ENCODE measurements at places on chromosomes 11 and 22.

GRCh38 chr22:46561435-46561905 is 24.1 kb upstream of the CELSR1 start:
- DNase-seq, result no peak

GRCh38 chr11:134244593-134244992 is 8.6 kb downstream of the THYN1 start:
- DNase-seq, result no peak

GRCh38 chr11:101363706-101364275 is 220.0 kb downstream of the TRPC6 start:
- no peak for DNase-seq

DNA sequence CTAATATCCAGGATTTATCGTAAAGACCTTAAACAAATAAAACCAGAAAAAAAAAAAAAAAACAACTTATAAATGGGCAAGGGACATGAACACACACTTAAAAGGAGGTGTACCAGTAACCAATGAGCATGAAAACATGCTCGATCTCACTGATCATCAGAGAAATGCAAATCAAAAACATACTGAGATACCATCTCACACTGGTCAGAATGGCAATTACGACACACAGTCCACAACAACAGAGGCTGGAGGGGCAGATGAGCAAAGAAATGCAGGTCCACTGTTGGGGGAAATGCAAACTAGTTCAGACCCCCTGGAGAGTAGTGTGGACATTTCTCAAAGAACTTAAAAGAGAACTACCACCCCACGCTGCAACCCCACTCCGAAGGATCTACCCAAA is 13.2 kb downstream of the RGL4 start:
- DNase-seq, result no peak

DNA sequence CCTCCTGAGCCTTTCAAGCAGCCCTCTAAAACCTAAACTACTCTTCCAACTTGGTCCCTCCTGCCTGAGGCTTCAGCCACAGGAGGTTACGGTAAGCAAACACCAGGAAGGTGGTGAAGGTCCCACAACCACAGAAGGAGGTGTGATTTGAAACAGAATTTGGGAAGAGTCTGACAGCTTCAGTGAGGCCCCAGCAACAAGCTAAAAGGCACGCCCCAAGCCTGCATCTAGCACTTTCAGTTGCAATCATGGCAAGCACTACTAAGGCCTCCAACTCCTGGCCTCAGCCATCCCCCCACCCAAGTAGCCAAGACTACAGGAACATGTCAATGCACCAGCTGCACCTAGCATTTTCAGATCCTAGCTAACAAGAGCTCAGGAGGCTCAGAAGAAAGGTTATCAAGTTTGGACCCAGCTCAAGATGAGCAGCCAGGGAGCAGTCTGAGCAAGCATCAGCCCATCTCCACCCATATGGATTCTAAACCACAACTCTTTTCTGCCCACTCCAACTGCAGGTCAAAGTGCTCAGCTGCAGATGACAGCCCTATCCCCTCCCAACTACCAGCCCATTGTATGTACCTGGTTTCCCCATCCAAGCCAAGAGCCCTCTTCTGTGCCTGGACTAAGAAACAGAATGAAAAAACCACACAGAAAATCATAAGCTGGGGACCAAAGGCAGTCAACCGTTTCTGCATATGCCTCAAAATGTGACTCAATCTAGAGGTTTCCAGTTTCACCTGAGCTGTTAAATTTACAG is 10.4 kb upstream of the AHNAK start:
- no peak for DNase-seq

DNA sequence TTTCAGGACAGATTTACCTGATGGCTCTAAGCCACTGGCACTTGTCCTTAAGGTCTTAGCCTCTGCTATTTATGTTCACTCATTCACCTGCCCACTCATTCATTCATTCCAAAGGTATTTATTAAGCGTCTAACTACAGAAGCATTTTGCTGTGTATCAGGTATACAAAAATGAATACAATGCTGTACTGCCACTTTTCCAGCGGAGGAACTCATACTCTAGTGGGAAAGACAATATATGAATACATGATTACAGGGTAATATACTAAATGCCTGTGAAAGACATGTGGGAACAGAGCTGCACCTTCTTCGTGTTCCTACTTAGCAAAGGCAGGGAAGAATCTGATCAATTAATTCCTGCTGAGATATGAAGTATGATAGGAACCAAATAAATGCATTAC is 43.7 kb downstream of the CLMP start:
- no peak for DNase-seq

DNA sequence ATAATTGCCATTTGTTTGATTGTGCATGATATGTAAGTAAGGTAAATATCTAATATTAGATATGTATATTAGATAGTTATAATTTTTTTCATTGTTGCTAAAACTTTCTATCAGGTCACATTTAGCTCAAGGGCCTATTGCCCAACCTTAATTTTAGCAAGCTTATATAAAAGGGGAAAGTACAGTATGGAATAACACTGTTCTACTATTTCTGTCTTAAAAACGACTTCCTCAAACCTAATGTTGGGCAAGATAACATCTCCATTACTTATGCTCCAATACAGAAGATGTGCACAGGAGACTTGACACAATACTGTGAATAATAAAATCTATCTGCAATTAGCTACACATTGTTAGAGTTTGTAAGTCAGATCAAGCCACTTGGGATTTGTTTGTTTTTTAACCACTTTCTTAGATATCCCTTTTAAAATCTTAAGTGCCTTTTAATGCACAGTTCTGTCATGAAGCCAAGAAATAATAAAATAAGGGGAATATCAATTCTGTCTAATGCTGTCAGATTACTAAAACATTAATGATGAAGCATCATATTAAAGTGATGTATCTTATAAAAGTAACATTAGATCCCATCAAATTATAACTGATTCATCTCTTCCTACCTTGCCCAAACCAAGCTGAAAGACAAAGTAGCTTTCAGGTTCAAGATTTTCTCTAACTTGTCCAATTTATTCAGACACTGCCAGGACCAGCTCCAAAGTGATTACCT is 98.1 kb downstream of the SIK3 start:
- DNase-seq, result no peak

DNA sequence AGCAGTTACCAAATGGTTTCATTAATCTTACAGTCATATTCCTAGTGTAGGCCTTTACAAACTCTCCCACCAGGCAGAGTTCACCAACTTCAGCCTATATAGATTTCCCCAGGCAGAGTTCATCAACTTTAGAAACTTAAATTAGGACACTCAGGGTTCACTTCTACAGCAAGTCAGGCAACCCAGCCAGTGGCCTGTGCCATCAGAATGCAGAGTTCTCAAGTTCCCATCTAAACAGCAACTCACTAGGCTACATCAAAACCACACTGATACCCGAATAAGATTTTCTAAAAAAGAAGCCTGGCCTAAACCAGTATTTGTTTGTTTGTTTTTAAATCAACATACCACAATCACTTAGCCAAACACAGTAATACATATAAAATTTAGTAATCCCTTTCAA is 33.7 kb downstream of the PICALM start:
- no peak for DNase-seq

- no peak for DNase-seq
Measured at GRCh38 chr11:132353255-132353654, 982.8 kb downstream of the NTM start.

Data from AG09319 (cell line).